ENCODE measurements at places on chromosomes 5 and 9.
A peak's percentile ranks its signal among the peaks of the same experiment; 100 is the strongest.

- DNase-seq = no peak
These were observed 2.1 kb downstream of the PRRC1 start for GRCh38 chr5:127519527-127519926.

GRCh38 chr5:158979749-158980521 lies 119.8 kb downstream of the EBF1 start:
- peak; percentile 22 for DNase-seq

GRCh38 chr9:7653262-7653661 lies 146.3 kb downstream of the DMAC1 start:
- DNase-seq = no peak

DNA sequence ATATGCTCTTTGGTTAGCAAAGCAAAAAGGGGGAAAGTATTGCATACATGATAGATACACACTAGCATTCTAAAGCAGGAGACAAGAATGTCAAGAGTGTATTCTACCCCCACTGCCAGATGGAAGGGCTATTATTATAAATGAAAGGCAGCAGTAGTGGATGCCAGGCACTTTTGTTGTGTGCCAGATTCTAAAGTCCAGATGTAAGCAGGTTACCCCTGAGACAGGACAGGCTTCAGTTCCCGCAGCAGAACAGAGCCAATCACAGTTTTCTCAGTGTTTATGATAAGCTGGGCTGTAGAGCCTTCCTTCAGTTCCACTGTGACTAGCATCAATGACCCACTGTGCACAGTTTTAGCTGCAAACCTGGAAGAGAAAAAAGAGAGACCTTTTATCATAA lies 226.6 kb upstream of the TBCA start:
- no peak for DNase-seq

- DNase-seq = no peak
These were observed 84.2 kb downstream of the YIPF5 start for GRCh38 chr5:144086295-144086694.

- DNase-seq = no peak
These were observed 10.4 kb downstream of the PPP2R2B start for GRCh38 chr5:146867996-146868708.

DNA sequence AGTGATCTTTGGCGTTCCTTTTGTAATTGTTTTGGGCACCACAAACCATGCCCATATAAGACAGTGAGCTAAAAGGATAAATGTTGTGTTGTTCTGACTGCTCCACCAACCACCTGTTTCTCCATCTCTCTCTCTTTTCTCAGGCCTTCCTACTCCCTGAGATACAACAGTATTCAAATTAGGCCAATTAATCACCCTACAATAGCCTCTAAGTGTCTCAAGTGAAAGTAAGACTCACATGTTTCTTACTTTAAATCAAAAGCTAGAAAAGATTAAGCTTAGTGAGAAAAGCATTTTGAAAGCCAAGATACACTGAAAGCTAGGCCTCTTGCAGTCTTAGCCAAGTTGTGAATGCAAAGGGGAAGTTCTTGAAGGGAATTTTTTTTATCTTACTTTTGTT lies 268.8 kb upstream of the NREP start:
- DNase-seq = no peak

DNA sequence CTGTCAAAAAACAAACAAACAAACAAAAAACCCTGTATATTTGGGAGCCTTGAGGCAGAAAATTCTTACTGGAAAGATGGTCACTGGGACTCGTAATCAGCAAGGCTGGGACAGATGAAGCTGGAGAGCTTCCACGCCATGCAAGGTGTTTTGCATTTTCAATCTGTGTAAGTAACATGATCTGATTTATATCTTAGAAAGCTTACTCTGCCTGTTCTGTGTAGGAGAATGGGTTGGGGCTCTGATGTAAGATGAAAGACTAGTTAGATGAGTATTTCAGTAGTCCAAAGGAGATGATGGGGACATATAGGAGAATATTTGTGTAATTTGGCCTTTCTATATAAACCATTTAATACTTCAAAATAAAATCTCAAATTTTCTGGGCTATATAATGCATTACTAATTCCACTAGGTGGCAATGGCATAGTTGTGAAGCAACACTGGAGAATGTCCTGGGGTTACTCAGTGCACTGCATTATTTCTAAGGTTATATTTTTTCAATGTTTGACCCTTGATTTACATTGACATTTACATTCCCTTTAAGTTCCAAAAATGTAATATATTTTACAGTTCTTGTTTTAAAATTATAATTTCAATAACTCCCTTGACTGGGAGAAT lies 21.9 kb upstream of the FSD1L start:
- DNase-seq = no peak

DNA sequence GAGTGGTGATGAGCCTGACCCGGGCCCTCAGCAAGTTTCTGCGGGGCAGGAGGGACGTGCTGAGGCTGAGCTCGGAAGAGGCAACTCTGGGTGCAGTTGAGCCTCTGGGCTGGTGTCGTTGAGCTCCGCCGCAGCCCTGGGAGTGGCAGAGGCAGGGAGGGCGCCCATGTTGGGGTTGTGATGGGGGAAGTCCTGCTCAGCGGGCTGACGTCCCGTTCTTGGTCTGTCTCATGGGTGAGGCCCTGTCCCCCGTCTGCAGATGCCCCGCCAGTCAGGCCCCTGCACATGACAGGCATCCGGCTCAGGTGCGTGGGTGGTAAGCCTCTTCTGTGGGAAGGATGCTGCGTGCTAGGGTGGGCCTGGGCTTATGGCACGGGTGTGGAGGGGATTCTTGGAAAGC lies 64.3 kb downstream of the RXRA start:
- no peak for DNase-seq

- DNase-seq = no peak
These were observed 97.8 kb downstream of the MAST4 start for GRCh38 chr5:66694036-66694435.

DNA sequence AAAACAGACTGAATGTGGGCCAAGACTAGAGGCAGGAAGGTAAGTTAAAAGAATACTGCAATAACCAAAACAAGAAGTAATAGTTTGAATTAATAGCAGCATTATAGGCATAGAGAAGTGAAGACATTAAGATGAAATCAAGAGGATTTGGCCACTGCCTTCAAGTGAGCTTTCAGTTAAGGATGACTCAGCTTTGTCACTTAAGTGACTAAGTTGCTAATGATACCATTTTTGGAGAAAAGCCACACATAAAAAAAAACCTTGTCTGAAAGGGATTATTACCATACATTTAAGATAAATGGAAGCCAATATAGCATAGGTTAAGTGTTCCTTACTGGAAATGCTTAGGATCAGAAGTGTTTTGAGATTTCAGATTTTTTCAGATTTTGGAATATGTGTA lies 57.0 kb downstream of the ECPAS start:
- no peak for DNase-seq

GRCh38 chr5:116137544-116138378 lies 52.9 kb downstream of the COMMD10 start:
- no peak for DNase-seq

DNA sequence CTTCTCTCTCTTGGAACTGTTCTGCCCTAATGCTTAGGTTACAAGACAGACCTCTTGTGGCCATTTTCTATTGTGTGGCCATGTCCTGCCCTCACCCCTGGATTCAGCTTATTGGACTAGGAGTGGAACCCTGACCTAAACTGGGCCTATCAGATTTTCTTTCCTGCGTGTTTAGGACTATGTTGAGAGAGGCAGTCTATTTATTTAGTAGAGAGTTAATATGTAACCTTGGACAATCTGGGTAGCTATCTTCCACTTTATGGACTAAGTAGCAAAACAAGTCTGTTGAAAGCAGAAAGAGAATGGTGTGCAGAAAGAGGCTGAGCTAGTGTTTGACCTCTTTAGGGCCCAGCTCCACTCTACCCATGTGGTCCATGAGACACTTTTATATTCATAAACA lies 82.6 kb upstream of the SMIM32 start:
- no peak for DNase-seq

DNA sequence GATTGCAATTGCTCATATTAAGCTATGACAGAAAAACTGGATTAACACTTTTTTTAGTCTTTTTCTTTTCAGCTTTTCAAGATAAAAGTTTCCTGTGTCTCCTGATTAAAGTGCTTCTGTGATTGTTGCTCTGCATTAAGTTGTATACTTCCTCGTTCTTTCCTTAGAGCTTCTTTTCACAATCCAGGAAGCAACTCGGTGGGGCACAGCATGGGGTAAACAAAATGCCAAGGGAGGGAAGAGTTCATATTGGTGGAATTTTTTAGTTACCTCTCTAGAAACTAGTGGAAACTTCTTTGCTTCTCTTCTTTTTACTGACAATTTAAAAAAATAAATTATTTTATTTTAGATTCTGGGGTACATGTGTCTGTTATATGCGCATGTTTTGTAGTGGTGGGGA lies 37.8 kb upstream of the ARRDC3 start:
- DNase-seq = no peak

GRCh38 chr9:36862206-36863145 lies 171.6 kb downstream of the PAX5 start:
- DNase-seq = no peak

- DNase-seq = no peak
These were observed 8.0 kb downstream of the STC2 start for GRCh38 chr5:173320259-173320658.

- no peak for DNase-seq
These were observed 40.8 kb upstream of the CCDC152 start for GRCh38 chr5:42715785-42716184.

DNA sequence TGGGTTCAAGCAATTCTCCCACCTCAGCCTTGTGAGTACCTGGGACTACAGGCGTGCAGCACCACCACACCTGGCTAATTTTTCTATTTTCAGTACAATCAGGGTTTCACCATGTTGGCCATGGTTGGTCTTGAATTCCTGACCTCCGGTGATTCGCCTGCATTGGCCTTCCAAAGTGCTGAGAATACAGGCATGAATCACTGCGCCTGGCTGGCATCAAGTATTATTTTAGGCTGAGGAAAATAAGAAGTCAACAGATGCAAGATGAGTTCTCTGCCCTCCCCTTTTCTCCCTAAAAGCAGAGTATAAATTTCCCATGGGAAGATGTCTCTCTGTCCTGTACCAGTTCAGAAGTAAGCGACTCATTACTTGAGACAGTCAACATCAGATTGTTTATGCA lies 71.5 kb downstream of the ELAVL2 start:
- DNase-seq = no peak

- no peak for DNase-seq
These were observed 11.4 kb downstream of the YTHDC2 start for GRCh38 chr5:113524927-113525326.

GRCh38 chr9:17613758-17614157 lies 34.9 kb downstream of the SH3GL2 start:
- no peak for DNase-seq

- no peak for DNase-seq
These were observed 28.5 kb downstream of the AMBP start for GRCh38 chr9:114049441-114050225.

DNA sequence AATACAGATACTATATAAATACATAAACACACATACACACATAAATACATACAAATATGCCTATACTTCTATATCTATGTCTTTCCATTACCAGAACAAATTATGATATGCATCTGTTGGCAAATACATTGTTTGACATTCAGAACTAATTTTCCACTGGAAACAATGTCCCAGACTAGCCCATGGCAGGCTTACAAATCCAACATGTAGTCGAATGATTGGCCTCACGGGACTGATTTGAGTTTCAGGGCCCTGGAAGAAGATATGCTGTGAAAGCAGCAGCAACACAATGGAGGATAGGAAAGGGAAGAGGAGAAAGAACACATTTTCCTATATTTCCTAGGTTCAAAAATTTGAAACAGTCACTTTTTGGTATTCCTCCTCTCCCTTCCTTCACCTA lies 881.1 kb upstream of the DMAC1 start:
- DNase-seq = no peak

- no peak for DNase-seq
These were observed 17.4 kb downstream of the ANKHD1 start for GRCh38 chr5:140418862-140419520.

DNA sequence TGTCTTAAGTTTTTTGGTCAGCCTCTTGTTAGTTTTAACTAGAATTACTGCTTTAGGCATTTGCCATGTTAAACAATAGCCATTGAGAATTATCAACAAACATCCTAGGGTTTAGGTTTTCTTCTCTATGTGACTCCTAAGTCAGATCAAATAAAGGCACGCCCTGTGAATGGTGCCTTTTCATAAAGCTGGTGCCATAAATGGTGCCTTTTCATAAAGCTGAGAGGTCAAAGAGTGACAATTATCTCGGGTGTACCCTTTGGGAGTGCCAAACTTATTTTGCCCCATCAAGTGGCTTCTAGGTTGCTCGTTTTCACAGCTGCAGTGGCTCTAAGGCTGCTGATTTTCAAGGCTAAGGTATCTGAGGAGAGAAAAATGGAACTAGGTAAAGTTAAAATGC lies 391.6 kb downstream of the DMRTA1 start:
- no peak for DNase-seq

DNA sequence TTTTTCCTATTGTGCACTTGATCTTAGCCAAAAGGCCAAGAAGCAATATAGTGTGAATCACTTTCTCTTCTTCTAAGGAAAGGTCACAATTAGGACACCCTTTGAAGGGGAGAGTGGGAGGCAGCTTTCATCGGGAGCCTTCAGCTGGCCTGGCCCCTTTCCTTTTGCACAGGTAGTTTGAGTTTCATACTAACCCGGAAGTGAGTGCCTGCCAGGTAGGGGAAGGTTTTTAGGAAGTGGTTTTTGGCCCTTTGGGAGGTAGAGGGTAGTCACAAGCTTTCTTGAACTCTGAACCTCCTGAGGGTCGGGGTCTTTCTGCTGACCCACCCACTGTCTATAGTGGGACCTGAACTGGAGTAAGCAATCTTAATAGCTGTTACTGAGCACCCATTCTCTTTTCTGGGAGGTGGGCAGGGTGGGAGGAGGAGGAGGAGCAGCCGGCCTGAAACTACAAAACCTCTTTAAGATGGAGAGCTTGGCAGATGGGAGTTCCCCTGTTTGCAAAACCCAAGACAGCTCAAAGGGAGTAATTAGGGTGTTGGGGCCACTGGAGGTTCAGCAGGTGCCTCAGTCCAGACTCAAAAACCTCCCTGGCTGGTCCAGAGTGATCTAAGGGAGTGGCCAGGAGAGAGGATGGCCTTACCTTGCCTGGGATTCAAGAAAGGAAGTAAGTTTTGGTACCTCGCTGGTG lies 6.0 kb downstream of the LARP1 start:
- no peak for DNase-seq

DNA sequence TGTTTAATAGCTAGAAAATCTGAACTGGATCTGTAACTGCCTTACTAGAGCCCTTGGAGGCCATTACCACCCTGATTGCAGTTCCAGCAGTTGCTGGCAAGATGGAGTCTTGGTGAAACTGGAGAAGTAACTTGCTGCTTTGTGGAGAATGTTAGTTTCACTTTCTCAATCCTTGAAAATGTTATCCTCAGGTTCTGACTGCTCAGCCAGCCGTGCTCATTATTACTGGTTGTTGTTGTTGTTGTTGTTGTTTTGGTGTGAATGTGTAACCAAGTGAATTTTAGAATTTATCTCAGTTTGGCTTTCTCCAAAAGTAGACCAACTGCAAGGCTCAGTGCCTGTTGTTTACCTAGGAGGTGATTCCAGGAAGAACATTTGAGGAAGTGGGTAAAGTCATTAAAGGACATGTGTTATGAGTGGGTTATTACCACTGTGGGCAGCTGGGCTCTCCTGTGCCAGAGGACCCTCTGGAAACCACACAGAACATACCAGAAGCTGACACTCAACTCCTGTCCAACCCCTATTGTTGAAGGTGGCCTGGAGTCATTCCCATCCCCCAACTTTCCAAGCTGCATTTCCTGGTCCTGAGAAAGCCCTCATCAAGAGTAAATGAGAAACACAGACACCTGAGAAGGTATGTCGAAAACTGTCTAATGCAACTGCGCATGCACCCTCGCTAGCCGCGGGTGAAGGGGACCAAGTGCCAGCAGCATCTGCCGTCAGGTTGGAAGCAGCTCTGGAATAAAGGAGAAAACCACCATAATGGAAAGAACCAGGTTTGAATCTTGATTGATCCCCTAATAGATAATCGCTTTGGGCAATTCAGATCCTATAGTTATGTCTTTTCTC lies 111.6 kb downstream of the CMYA5 start:
- no peak for DNase-seq
